ENCODE measurements at places on chromosomes 2 and 18.

- no peak for DNase-seq
Observed at GRCh38 chr2:148255929-148256328, 235.0 kb downstream of the MBD5 start.

- DNase-seq: no peak
Observed at GRCh38 chr2:76415821-76416220, 705.1 kb upstream of the GCFC2 start.

- no peak for DNase-seq
Observed at GRCh38 chr18:62655520-62656219, 59.7 kb upstream of the PHLPP1 start.

GRCh38 chr18:26407736-26408601 lies 140.4 kb downstream of the KCTD1 start:
- DNase-seq: no peak

GRCh38 chr2:18980786-18981430 lies 377.5 kb downstream of the OSR1 start:
- no peak for DNase-seq

DNA sequence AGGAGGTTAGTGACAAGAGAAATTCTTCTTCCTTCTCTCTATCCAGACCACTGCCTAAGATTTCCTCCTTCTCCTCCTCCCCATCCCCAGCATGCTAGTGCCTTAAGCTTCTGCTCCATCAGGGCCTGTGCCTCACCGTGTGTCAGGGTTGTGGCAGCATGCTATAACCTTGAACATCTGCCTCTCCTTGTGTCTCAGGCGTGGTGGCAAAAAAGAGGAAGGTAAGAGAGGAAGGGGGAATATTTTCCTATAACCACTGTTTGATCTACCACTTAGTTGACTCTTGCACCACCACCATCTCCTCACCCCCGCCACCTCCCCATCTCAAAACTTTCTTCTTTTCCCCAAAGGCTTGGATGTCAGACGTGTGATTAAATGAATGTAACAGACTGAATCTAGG lies 38.3 kb upstream of the PEX13 start:
- DNase-seq: no peak

DNA sequence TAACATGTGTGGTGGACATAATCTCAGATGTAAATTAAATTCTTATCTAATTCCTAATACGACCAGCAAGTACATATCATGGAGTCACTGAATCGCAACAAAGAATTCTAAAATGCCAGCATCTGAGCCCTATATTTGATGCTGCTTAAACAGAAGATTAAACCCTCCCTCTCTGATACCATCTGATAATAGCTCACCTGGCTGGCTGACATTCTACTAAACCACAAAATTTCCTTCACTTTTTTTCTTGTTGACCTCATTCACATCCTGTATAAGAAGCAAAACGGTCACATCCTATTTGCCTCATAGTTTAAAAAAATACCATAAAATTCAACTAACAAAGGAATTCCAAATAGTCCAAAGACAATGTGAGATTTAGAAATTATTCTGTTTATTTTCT lies 371.6 kb upstream of the SLC8A1 start:
- DNase-seq: no peak

GRCh38 chr2:128564131-128564530 lies 245.5 kb upstream of the HS6ST1 start:
- no peak for DNase-seq

GRCh38 chr2:237045449-237045848 lies 40.2 kb upstream of the COPS8 start:
- peak; percentile 14 for DNase-seq

DNA sequence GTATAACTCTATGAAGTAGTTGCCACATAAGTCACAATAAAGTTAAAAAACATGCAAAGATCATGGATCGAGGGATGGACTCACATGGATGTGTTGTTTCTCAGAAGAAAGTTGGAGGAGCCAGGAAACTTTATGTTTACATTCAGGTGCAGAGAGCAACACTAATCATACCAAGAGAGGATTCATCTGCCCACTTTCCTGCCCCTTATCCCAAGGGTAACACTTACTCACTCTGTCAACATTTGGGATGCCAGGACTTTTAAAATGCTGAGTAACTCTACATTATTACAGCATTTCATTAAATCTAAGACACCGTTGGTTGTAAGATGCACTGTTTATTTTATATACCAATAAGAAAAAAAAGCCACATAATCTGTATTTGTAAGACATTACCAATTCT lies 170.4 kb downstream of the KCNE4 start:
- DNase-seq: peak; percentile 60

GRCh38 chr2:27875089-27875881 lies 14.9 kb downstream of the RBKS start:
- no peak for DNase-seq

DNA sequence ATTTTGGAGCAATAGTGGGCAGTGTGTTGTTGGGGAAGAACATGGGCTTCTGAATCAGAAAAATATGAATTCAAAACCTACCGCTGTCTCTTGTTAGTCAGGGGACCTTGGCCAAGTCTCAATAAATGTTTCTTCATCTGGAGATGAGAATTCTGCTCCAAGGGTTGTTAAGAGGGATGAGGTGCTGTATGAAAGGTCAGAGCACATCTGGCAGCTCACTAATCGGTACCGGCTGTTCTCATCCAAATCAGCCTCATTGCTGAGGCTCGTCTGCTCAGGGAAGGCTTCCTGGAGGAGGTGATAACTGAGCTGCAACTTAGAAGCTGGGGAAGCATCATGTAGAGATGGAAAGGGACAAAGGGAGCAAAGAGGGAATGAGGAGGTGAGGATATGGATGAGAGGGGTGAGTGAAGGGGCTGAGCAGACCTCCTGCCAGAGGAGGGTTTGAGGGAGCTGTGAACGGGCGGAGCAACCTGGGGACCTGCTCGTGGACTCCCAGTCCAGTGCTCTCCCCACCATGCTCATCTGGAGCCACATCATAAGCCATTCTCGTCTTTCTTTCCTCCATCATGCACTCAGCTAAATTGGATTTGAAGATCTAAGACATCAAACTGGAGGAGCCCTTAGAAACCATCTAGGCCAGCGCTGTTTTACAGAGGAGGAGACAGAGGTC lies 47.4 kb downstream of the GREB1 start:
- DNase-seq: peak; percentile 68

DNA sequence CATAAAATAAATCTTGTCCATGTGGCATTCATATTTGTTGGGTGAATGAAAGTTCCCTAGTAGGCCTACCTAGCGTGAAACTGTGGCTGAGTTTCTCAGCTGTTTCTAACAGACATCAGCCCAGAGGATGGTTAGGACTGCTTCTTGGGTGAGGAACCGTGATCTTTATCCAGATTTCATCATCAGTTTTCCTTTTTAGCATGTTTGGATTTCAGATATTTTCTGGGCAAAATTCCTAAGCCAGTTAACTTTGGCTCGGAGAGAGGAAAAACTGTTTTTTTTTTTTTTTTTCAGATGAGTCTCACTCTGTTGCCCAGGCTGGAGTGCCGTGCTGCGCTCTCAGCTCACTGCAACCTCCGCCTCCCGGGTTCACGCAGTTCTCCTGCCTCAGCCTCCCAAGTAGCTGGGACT lies 53.5 kb downstream of the DGKD start:
- peak; percentile 77 for DNase-seq

GRCh38 chr18:40558706-40559392 lies 1396.2 kb upstream of the PIK3C3 start:
- DNase-seq: no peak

DNA sequence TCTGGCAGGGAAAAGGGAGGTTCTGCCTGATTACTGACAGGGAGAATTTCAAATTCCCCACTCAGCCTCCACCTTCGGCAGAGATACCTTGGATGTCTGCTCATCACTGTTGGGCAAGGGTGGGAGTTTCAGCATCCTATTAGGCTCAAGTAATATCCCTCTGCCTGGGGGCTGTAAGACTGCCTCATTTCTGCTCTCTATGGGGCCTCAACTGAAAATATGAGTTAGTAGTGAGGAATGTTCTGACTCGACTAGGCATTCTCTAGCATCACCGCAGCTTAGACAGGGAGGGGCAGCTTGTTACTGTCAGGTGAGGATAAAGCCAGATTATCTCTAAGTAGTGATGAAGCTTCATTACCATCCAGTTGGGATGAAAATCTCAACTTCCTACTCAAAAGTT lies 87.7 kb upstream of the LRP1B start:
- peak; percentile 2 for DNase-seq

GRCh38 chr2:219912491-219912921 lies 285.1 kb downstream of the SLC4A3 start:
- DNase-seq: peak; percentile 65

- DNase-seq: no peak
Observed at GRCh38 chr2:228432116-228432515, 250.6 kb upstream of the SPHKAP start.

DNA sequence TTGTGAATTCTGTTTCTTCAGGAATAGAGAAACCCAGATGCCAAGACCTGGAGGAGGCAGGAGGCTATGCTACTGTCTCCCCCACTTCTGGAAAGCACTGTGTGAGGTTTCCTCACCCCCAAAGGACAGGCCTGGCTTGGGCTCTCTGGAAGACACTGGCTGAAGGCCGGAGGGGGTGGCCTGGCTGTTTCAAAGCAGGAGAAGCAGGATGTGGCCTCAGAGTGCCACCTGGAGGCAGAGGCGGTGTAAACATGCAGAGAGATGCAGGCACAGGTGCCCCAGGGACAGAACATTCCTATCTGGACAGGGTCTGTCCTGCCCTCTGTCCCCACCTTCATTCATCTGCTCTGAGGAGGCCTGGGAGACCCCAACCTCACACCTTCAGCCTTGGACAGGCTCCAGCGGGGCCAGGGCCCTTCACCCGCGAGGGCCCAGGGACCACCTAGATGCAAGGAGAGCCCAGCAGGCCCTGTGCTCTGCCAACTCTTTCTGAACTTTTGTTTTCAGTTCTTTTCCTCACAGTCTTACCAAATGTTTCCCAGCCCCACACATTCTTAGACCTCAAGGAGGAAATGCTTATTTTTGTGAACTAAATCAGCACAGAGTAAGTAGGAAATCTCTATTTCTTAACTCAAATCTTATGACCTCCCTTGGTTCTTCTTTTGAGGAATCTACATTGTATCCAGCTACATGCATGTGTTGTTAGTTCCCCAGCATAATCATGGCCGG lies 79.2 kb downstream of the LONRF2 start:
- peak; percentile 49 for DNase-seq

- DNase-seq: no peak
Observed at GRCh38 chr2:85735691-85736090, 18.1 kb upstream of the ATOH8 start.

DNA sequence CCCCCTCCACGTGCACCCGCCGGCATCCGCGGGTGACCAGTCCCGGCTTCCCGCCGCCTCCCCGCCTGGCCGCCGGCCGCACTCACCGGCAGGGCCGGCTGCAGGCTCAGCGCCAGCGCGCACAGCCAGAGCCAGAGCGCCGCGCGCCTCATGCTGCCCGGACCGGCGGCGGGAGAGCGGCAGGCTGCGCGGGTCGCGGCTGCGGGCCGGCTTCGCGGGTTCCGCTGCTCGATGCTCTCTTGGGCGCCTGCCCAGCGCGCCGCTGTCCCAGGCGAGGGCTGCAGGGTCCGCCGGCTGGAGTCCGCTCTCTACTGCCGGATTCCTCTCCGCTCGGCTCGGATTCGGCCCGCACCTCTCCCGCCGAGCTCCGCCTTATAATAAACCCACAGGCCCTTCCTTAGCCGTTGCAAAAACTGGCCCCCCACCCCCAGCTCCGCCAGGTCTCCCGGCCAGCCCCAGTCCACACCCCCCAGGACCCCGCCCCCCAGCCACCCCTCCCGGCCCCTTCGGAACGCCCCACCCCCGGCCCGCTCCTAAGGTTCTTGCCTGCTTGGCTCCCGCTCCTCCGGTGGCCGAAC lies at the start of gene SDC1:
TSS of gene SDC1 (minus strand) at position 415 of the 578 bp plus-strand sequence. CDS start at position 152, 263 bp downstream.
- DNase-seq: peak; percentile 33
